ENCODE measurements at places on chromosomes 3 and 15. TPM values are rescaled to one million over a fixed set of nuclear protein-coding genes. Genes with fewer than 3 reads are reported as not detected.

GRCh38 chr15:75578173-75578947 is 755 bp downstream of the PTPN9 start:
- peak; percentile 36 for DNase-seq

DNA sequence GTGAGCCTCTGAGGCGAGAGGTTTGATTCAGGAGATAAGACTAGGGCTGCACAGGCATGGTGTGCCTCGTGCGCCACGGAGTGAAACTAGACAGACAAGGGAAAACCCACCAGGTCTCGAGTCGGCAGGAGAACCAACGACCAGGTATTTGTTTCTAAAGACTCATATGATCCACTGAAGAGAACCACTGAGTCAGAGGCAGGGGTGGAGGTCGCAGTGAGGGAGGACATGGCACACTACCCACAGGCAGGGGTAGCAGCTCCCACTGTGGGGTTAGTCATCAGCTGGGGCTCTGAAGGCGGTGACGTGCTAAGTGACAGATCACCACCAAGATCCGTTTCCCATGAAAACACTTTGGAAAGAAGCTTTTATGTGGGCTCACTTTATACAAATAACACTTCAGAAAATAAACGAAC is 45.7 kb downstream of the CHSY1 start:
- DNase-seq: no peak

GRCh38 chr15:65134538-65134937 is 930 bp upstream of the PDCD7 start:
- no peak for DNase-seq

GRCh38 chr15:27123808-27124207 is 152.8 kb downstream of the GABRG3 start:
- DNase-seq: no peak

DNA sequence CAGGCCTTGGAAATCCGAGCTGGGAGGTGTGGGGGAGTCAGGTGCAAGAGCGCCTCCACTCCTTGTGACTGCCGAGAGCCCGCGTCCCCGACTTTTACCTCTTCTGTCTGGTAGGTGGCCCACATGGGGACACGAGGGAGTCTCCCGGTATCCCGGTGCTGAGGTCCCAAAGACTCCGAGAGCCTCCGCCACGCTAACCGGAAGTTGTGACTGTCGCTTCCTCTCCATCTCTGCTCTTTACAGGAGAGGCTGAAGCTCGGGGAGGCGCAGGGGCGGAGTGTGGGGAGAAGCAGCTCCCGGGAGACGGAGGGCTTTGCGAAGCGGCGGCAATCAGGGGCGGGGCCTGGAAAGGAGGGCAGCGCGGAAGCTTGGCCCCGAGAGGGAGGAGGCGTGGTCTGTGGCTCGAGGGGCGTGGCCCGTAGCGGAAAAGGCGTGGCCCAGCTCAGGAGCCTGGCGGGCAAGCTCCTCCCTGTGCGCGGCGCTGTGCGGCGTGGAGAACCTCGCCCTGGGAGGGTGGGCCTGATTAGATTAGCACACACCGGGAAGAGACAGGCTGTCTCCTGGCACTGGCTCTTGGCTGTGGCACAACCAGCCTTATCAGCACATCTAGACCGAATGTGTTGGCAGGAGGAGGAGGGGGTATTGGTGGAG is 143.9 kb downstream of the GABRB3 start:
- DNase-seq: peak; percentile 62

- DNase-seq: no peak
Observed at GRCh38 chr15:45855210-45855906, 220.5 kb downstream of the SQOR start.

- no peak for DNase-seq
Observed at GRCh38 chr3:31461426-31461825, 71.3 kb upstream of the STT3B start.

DNA sequence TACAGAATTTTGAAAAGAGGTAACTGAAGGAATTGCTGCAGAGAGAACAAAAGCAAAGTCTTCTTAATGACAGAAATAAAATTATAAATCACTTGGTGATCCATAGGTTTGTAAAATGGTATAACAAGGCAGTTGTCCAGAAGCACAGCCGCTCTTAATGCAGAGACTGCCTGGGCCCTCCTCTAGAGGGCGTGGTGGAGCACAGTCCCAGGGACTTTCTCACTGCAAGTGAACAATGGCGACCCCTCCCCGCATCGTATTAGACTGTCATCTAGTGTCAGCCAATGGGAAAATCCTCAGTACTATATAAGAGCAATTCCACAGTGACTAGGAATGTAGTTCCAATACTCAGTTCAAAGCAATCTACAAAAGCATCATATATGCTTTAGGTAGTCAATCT is 26.4 kb upstream of the ZBED2 start:
- peak; percentile 57 for DNase-seq

DNA sequence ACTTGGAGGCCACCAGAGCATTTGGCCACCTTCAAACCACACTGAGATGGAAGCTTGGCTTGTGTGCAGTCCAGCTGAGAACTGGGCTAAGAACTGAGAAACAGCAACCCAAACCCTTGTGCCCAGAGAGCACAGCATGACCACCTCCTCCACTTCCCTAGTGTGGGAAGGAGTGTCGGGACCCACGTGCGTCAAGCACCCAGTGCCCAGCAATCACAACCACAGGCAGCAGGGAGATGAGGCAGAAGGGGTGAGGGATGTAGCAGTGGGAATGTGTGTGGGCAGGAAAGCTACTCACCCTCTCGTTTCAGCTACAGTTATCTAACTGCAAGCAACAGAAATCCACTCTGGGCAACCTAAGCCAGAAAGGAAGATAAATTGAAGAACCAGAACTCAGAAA is 25.0 kb upstream of the RFTN1 start:
- no peak for DNase-seq

GRCh38 chr15:79872358-79873017 is 24.3 kb downstream of the MTHFS start:
- no peak for DNase-seq

GRCh38 chr3:37816271-37816670 is 45.4 kb upstream of the CTDSPL start:
- no peak for DNase-seq

The CFAP100 gene
- polyA plus RNA-seq: not detected

DNA sequence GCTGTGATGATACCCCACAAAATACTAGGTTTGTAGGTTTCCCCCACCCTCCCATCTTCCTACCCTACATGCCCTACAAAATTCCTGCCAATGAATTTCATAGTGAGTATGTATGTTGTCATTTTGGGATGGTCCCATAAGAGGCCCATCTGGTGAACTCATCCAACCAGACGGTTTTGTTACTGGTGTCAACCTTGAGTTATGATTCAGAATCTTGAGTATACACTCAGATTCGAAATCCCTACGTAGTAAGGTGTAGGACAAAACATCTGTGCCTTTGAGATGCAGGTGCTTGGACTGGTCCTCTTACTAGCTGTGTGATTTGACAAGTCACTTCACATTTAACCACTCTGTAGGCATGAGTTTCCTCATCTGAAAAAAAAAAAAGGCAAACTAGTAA is 3.6 kb downstream of the SIAH2 start:
- DNase-seq: no peak

GRCh38 chr3:101095693-101096430 is 102.6 kb upstream of the ABI3BP start:
- no peak for DNase-seq

- no peak for DNase-seq
Observed at GRCh38 chr3:18780959-18781358, 355.8 kb upstream of the SATB1 start.

- no peak for DNase-seq
Observed at GRCh38 chr3:56294286-56294685, 174.0 kb downstream of the ERC2 start.

The LRRC31 gene
- not detected for polyA plus RNA-seq

DNA sequence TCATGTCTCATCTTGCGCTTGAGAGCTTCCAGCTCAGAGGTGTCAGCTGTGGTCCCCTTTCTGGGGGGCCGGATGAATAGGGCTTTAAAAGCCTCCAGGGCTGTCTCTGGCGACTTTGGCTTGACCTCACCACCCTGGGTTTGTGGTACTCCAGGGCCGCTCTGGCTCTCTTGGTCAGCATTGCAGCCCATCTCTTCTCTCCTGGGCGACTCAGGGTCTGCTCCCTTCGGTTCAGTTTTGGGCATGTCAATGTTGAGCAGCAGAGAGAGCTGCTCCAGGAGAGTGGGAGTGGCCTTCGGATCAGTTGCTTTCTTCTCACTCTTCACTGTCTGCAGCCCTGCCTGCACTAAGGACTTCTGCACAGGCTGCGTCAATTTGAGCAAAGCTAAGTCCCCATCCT is 127.9 kb downstream of the FMN1 start:
- DNase-seq: no peak

The PLAAT1 gene
- polyA plus RNA-seq: not detected

DNA sequence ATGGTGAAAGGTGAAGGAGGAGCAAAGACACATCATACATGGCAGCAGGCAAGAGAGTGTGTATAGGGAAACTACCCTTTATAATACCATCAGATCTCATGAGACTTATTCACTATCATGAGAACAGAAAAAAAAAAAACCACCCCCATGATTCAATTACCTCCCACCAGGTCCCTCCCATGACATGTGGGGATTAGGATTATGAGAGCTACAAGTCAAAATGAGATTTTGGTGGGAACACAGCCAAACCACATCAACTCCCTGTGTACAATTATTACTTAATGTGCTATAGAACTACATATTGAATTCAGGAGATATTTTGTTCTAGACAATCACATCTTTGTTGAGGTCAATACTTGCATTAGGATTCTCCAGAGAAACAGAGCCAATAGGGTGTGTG is 313.4 kb downstream of the CNTN6 start:
- no peak for DNase-seq

- DNase-seq: no peak
Observed at GRCh38 chr3:23776352-23776891, 29.3 kb upstream of the UBE2E1 start.

GRCh38 chr3:183220828-183221227 is 32.2 kb upstream of the B3GNT5 start:
- DNase-seq: no peak

The FOXL2 gene
- polyA plus RNA-seq: 3.6 TPM

GRCh38 chr3:133121450-133121849 is 83.3 kb downstream of the TMEM108 start:
- no peak for DNase-seq

The SYNM gene
- polyA plus RNA-seq: 37.7 TPM

The LRRIQ4 gene
- not detected for polyA plus RNA-seq

The TNFAIP8L3 gene
- 1.8 TPM for polyA plus RNA-seq
